Activated effector memory CD4-positive, alpha-beta T cell treated with anti-CD3 and anti-CD28 coated beads, Interleukin-2, amount 50 U/mL, for 16 hours (primary cell): ENCODE measurements at places on chromosomes 16 and 17.
A peak's percentile ranks its signal among the peaks of the same experiment; 100 is the strongest.

DNA sequence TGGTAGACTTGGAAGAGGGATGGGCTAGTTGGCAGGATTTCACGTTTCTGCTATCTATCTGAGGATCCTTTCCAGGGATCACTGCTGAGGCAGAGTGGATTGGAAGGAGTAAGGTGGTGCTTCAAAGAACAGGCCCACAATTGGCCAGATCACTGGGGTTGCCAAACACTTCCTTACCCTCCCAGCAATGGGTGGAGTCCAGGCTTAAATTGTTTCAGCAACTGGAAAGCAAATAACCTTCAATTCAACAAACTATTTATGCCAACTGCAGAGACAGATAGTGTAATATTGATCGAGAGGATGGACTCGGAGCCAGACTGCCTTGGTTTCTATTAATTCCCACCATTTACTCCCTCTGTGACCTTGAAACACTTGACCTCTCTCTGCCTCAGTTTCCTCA lies 2.1 kb downstream of the ARRB2 start:
- DNase-seq: no peak

GRCh38 chr17:73617501-73617900 lies 26.7 kb downstream of the SDK2 start:
- DNase-seq: no peak

DNA sequence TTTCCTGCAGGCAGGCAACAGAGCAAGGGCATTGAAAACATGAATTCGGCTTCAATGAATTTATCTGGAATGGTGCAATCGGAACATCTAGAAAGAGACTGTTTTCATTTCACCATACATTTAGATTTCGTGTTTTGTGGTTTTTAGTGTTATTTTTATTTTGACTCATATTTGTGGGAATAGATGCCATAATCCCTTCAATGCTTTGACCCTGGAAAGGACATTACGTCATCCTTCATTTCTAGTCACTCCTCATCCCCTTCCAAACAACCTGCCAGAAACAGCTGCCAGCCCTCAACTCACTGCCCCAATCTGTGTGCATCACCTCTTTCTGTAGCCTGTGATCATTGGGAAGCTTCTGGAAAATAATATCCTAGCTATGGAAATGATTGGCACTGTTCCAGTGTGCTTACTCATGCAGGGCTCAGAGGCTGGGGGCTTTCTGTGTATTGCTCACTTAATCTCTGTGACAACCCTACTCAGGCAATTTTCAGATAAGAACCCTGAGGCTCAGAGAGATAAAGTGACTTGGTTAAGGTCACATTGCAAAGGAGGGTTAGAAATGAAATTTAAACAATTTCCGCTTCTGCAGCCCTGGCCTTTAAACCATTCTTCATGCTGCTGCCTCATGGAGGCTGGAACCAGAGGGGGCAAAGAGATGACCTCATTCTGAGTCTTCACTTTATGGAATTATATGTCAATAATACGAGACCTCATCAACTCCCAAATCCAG lies 9.5 kb upstream of the KSR1 start:
- no peak for DNase-seq

DNA sequence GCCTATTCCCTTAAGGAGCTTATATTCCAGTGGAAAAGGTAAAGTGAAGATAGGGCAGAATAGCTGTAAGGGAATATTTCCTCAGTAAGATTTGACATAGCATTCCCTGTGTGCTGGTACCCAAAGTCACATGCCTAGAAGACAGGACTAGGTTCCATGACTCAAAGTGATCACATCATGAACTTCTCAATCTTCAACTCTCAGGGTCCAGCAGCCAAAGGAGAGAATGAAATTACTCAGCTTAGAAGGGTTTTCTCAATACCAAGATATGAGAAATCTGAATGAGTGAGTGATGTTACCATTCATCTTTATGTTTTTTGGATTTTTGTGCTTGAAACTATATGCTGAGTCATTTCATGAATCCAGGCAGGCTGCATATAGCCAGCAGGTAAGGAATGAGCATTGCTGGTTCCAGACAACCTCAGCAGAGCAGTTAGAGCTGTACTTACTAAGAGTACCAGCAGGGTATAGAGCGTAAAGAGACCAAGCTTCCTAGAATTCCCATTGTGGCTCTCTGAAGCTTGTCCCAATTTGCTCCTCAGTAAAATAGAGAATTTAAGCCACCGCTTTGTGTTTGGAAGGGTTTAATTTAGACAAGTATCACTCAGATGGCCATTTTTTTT lies 91.1 kb downstream of the ANKFN1 start:
- DNase-seq: no peak

DNA sequence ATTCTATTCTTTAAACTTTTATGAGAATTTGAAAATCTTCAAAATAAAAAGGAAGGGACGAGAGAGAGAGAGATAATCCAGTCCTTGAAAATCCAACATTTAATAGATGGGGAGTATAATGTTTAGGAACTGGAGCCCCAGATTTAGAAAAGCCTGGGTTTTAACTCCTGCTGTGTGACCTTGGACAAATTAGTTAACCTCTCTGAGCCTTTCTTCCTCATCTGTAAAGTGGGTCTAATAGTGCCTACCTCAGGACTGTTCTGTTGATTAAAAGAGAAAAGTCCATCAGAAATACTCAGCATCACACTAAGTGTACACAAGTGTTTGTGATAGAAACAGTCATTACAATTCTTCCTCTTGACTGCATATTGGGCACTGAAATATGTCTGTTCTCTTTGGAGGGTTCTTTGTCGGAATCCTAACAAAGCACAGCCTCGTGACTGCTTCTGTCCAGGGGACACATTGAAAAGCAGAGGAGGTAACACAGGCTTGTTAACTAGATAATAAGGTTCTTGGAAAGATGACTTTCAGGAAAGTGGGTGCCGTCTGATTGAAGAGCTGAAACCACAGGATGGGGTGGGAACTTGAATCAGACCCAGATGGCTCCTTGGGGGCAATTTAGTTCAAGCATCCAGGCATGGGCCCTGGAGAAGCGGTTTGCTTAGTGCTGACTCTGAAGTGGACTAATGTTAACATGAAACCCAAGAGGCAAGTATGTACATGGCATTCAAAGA lies 128.2 kb downstream of the CLEC16A start:
- DNase-seq: no peak

- DNase-seq: no peak
Measured at GRCh38 chr16:89343501-89344457, 126.3 kb downstream of the ZNF778 start.

- no peak for DNase-seq
Measured at GRCh38 chr16:66131156-66131807, 235.2 kb upstream of the CDH5 start.

GRCh38 chr17:10053782-10054540 lies 144.4 kb downstream of the GAS7 start:
- DNase-seq: no peak

- peak; percentile 84 for DNase-seq
Measured at GRCh38 chr16:83926726-83927397, 26.2 kb upstream of the OSGIN1 start.

- DNase-seq: no peak
Measured at GRCh38 chr17:80870401-80870800, 121.2 kb upstream of the CHMP6 start.

DNA sequence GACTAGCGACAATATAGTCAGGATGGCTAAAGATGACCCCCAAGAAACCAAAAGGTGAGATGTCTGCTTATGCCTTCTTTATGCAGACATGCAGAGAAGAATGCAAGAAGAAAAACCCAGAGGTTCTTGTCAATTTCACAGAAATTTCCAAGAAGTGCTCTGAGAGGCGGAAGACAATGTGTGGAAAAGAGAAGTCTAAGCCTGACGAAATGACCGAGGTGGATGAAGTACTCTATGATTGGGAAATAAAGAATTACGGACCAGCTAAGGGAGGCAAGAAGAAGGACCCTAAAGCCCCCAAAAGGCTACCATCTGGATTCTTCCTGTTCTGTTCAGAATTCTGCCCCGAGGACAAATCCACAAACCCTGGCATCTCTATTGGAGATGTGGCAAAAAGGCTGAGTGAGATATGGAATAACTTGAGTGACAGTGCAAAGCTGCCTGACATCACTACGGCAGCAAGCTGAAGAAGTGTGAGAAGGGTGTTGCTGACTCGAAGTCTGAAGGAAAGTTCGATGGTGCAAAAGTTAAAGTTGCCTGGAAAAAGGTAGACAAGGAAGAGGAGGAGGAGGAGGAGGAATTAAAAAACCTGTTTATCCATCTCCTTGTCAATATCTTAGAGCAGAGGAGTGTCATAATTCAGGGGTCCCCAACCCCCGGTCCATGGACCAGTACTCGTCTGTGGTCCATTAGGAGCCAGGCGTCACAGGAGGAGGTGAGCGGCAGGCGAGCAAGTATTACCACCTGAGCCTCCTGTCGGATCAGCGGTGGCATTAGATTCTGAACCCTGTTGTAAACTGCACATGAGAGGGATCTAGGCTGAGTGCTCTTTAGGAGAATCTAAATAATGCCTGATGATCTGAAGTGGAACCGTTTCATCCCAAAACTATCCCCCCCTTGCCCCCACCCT lies 25.1 kb upstream of the ADGRG1 start:
- peak; percentile 34 for DNase-seq

DNA sequence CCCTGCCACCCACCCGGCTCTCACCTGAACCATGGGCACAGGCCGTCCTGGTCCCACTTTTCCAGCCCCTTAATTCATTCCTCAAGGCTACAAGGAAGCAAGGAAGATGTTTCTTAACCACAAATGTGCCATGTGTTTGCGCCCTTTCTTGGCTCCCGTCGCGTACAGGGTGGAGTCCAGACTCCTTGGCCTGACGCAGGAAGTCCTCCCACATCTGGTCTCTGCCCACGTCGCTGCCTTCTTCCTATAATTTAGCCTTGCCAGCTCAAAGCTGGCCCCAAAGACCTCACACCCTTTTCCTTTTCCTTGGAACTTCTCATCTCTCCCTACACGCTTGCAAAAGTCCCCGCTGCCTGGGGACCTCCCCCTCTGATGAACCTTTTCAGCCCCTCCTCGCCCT lies 38.8 kb upstream of the BHLHA9 start:
- peak; percentile 39 for DNase-seq

DNA sequence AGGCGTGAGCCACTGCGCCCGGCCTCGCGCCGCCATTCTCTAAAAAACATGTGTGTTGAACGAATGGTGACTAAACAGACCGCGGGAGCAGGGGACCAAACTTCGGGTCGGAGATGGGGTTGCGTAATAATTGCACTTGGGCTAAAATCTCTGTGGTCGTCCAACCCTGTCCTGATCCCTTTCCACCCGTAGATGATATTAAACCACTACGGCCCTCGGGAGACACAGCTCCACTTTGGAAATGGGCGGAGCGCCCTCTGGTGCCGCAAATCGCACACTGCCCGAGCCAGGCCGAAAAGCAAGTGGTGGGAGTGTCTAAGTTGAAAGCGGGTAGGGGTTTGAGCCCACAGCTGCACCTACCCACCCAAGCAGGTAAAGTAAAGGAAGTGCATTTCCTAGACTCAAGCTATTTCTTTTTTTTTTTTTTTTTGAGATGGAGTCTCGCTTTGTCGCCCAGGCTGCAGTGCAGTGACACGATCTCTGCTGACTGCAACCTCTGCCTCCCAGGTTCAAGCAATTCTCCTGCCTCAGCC lies 17.0 kb downstream of the CAVIN1 start:
- peak; percentile 93 for DNase-seq

DNA sequence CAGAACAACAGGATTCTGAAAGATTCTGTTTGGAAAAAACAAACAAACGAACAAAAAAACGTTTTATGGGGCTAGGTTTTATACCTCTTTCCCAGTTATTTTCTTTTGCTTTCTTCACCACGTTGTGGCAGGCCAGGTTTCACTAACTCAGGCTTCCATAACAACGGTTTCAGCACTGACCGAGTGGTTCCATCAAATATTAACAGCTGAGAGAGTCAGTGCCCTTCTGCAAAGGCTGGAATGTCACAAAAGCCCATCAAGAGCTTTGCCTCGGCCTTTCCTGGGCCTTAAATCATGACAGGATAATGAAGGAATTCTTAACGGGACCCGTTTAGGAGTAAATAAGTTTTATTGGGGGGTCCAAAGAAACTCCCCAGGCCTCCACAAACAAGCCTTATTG lies 34.2 kb downstream of the MPHOSPH6 start:
- no peak for DNase-seq

DNA sequence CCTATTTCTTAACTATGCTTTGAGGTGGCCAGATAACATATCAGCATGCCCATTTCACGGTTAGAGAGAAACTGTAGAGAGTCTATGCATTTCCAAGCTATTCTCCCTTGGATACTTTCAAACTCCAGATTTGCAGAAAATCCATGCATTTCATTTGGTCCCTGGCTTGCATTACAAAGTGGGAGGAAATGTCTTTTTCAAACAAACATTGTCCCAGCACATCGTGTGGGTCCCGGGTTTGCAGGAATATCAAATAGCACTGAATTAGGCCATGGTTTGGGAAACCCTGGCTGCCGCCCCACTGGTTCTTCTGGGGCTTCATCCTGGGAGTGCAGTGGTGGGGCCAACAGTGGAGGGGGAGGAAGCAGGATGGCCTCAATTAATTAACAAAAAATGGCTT lies 171.9 kb downstream of the IRX5 start:
- DNase-seq: no peak

DNA sequence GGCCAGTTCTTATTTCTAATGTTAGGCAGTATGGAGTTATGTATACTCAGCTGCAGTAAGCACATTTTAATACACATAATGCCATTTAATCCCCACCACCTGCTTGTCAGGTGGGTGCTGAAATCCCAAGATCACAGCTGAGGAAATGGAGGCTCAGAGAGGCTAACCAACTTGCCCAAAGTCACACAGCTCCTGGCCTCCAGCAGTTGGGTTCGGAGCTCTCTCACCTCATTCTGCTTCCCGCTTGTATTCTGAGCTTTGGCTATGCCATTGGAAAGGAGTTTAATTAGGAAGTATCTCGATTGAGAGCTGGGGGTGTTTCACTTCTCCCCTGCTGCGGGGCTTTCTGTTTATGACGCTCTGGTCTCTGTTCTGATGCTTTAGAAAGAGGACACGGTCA lies 72.6 kb upstream of the CACNG5 start:
- no peak for DNase-seq

- no peak for DNase-seq
Measured at GRCh38 chr17:52147872-52148271, 10.6 kb downstream of the CA10 start.

DNA sequence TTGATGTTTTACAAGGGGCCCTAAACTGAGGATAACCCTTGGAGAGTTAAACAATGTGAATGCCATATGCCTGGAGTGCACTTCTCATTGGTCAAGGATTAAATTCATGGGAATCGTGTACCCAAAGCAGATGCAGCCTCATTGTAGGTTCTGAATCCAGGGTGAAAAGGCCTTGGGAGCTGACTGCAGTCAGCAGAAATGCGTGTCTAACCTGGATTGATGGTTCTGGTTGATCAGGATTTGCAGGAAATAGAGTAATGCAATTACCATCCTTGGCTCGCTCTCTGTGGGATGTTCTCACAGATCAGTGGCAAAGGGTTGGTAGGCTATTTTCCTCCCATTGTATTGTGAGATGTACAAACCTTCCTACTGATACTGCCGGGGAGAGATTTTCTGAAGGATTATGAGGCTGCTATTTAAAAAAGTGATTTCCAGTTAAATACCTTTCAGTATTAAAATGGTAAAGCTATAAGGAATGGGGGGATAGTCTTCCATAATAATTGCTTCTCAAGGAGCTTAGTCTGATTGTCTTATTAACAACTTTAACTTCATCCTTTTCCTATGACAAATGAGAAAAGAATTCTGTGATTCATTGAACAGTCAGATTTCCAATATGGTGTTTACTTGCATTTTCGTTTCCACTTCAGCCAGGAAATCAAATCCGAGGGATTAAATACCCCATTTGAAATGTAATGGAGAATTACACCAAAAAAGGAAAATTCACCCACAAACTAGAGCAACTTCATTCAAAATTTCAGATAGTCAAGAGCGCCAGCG lies 1028.1 kb upstream of the EEF2KMT start:
- DNase-seq: no peak

- no peak for DNase-seq
Measured at GRCh38 chr16:10156099-10156498, 26.1 kb downstream of the GRIN2A start.
